ENCODE measurements at places on chromosomes 7 and 10. TPM values are rescaled to one million over a fixed set of nuclear protein-coding genes. Genes with fewer than 3 reads are reported as not detected.

GRCh38 chr7:47153576-47153975 is 428.3 kb downstream of the TNS3 start:
- DNase-seq = no peak

GRCh38 chr10:47378183-47378510 is 5.9 kb downstream of the ZNF488 start:
- no peak for DNase-seq

DNA sequence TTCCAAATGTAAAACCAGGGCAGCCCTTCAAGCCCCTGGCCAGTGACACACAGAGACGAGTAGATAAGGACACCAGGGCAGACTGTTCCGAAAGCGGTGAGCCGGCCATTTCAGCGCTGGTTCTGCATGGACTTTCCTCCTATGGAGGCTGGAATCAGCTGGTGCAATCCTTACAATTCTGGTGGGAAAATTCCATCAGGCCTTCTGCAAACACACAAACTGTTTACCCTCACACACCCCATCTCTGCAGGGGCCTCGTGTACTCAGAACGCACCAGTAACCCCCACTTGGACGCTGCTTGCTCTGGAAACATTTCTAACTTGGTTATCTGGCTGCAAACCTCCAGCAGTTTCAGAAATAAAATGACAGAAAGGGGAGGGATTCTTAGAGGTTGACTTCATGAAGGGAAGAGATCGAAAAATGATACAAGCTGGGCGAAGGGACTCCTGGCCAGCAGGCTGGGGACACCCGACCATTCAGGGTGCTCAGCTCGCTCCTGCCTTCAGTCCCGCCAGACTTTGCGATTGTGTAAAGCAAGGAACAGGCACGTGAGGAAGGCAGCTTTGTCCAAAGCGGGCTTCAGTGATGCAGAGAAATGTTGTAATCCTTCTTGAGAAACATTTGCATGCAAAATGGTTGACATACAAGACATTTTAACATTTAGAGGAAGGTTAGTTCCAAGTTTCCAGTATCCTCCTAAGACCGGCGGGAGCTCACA is 19.7 kb upstream of the SHH start:
- no peak for DNase-seq

GRCh38 chr10:17793823-17794644 is 15.1 kb upstream of the MRC1 start:
- no peak for DNase-seq

DNA sequence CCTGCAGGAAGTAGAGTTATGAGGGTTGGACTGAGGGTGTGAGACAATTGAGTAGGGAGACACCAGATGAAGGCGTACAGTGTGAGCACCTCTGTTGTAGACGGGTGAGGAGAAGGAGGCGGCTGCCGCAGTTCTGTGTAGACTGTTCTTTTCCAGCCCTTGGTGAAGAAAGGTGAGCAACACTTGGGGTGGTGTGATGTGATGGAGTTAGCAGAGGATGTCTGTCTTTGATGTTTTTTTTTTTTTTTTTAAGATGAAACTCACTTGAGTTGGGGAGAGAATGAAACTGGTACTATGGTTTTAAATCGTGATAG is 42.8 kb upstream of the RNF216 start:
- no peak for DNase-seq

DNA sequence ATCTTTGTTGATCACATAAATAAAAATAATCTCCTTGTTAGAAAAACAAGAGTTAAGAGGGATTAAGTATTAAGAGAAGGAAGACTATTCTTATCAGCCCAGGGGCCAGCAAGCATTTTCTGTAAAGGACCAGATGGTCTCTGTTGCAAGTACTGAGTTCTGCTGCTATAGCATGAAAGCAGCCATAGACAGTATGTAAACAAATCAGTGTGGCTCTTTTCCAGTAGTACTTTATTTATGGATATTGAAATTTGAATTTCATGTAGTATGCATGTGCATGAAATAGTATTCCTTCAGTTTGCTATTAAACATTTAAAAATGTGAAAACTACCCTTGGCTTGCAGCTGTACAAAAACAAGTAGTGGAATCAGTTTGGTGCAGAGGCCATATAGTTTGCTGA is 81.7 kb downstream of the STK31 start:
- DNase-seq = no peak

GRCh38 chr7:120819861-120820260 is 38.1 kb downstream of the TSPAN12 start:
- no peak for DNase-seq

DNA sequence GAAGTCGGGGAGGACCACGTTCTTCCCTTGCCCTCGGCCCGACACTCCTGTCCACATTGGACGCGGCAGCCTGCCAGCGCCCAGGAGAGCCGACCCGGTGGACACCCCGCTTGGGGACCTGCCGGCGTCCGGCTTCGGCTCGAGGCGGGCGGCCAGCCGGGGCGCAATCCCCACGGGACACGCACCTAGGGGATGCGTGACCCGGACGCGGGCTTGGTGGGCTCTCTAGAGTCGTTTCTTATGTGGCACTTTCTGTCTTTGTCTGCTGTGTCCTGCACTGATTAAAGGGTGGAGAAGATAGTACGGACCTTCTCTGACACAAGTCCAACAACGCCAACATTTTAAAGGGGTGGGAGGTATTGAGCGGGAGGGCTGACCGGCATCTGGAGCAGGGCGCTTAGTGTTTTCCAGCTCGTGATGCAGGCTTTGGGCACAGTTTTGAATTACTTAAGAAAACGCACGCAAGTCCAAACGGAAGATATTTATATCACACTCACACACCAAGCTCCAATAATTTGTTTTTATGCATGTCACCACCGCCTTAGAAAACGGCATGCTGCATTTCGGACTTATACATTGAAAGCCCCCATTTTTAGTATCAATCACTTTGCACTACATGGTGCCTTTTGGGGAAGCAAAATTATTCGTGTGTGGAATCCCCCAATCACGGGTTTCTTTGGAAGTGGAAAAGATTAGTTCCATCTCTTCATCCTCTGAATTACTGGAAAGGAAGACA is 3.9 kb upstream of the SPAG6 start:
- no peak for DNase-seq

GRCh38 chr7:156993021-156993924 is 17.2 kb downstream of the MNX1 start:
- no peak for DNase-seq

GRCh38 chr10:2011106-2011716 is 273.9 kb upstream of the ADARB2 start:
- no peak for DNase-seq

DNA sequence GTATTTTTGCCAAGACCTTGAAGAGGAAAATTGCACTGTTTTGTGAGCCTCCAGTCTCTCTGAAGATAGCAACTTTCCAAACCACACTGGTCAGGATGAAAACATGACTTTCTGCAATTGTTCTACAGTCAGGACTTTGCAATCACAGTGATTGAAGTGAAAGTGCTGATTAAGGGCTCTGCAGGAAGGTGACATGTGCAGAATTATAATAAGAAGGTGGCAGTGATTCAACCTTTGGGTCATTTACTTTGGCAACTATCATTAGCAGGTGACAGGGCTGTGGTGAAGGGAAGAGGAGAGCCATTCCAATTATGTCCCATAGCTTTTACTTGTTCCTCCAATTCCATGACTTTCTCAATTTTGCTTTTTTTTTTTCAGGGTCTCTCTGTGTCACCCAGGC is 350.0 kb upstream of the FZD8 start:
- no peak for DNase-seq

DNA sequence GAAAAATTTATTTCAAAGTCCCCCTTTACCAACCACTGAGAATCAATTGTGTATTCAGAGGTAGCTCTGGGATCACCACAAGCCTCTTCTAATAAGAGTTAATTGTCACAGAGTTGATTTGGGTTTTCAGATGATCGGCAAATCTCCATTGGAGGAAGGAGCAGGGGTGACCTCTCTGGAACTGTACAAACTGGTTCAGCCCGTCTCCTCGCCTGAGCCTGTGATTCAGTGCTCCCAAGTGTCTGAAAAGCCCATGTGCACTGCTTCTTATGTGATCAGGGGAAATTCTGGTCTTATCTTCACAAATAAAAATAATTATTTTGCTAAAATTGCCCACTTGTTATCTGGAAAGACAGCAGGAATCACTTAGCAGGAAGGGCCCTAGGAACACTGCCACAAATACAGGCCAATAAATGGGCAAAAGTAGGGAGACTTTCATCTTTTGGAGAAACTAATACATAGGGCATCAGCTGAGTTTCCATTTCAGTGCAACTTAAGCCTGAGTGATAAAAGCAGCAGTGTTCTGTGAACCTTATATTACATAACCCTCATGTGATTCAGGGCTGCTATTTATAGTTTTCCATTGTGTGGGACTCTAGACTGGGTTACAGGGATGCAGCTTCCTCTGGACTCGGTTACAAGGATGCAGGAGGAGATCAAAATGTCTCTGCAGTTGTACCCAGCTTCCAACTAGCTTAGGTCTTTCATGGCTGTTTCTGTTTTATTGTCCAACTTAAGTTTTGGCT is 32.3 kb downstream of the CDK1 start:
- DNase-seq = no peak

Gene GIMAP6
- not detected for polyA plus RNA-seq

Gene LIPK
- polyA plus RNA-seq = not detected

Gene CADPS2
- 0.38 TPM for polyA plus RNA-seq

Gene PRKG1
- polyA plus RNA-seq = 11.6 TPM

Gene PLXDC2
- 0.47 TPM for polyA plus RNA-seq

Gene CCDC3
- polyA plus RNA-seq = 0.02 TPM

Gene OR2A5
- not detected for polyA plus RNA-seq

Gene ITGA8
- polyA plus RNA-seq = 10.1 TPM

Gene MRLN
- not detected for polyA plus RNA-seq
